ENCODE measurements at places on chromosomes 11 and 22. TPM values are rescaled to one million over a fixed set of nuclear protein-coding genes. Genes with fewer than 3 reads are reported as not detected.

HSPA8 gene
- 1,103 TPM for total RNA-seq

PARVG gene
- total RNA-seq, result not detected

PRR33 gene
- not detected for total RNA-seq

SYT13 gene
- total RNA-seq, result not detected

MYO7A gene
- total RNA-seq, result 3.5 TPM

IFITM5 gene
- total RNA-seq, result not detected

PAMR1 gene
- 1.1 TPM for total RNA-seq

SMTNL1 gene
- not detected for total RNA-seq

C11orf87 gene
- not detected for total RNA-seq

DNA sequence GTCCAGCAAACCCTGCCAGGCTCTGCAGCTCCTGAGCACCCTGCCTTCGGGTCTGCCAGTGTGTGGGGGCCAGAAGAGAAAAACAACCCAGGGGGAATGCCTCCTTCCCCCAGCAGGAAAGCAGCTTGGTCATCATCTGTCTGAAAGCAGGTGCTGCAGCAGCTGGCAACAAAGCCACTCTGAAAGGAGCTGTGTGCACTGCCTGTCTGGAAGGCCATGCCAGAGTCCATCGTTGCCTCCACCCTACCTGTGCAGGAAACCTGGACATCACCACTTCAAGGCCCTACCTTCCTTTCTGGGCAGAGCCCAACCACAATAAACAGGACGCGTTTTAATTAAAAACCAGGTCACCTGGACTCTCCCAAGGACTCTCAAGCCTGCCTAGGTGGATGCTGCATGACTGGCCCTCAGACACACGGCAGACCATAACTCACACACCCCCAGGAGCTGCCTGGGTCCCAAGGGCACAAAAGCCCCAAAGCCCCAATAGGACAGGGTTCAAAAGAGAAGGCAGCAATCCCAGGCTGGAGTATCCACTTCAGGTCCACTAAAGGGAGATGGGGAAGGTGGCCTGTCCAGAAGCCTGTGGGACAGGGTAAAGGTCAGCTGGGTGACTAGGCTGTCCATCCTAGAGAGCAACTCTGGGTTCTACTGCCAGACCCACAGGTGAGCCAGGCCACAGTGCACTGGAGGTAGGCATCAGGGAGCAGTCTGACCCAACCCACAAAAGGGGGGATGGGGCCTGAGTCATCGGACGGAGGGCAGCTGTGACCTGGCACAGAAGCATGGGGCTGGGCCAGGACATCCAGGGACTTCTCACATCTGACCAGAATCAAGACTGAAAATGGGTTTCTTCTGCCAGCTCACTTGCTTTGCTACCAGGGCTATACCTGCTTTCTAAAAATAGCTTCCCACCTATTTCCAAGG, 6.1 kb downstream of the GNB1L start:
- H3K27ac ChIP-seq, result peak overlapping the region; percentile 81
- DNase-seq, result peak; percentile 84
- peaks cover 50% of the 10 kb centered on the region for H3K4me1 ChIP-seq
- H3K27me3 ChIP-seq, result no peaks in the 10 kb centered on the region

DNA sequence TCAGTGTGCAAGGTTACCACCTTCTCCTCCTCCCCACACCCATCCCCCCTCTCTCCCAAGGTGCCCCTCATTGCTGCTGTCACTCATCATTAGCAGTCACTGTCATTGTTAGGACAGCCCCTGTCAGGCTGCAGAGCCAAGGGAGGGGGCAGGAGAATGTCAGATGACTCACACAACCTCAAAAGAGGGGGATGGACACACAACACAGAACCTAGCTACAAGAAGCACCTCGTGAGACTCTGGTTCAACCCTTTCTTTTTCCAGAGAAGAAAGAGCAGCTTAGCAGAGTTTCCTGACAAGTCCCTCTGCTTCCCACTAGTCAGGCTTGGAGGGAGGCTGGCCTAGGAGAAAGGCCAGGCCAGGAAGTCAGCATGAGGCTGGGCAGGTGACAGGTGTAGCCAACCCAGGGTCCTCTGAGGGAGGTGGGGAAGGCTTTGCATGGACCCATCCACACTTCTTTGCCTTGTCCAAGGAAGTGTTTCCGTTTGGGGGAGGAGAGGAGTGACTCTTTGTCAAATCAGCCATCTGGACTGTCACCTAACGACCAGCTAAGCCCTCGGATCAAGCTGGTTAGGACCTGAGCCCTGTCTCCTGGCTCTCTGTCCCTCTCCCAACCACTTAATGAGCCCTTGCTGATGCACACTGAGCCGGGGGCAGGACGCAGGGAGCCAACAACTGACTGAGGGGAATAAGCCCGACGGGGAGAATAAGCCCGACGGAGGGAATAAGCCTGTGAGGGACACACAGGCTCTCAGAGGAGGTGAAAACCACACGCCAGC, 18.3 kb downstream of the ADORA2A start:
- H3K27ac ChIP-seq, result no peak overlapping the region
- H3K4me3 ChIP-seq, result no peak overlapping the region
- H3K4me1 ChIP-seq, result 0 out of 2 replicates have a peak, but pooled peaks cover 8% of the 10 kb centered on the region
- no peaks in the 10 kb centered on the region for H3K36me3 ChIP-seq
- no peak for DNase-seq
- no peaks in the 10 kb centered on the region for H3K27me3 ChIP-seq

- DNase-seq, result no peak
- H3K27me3 ChIP-seq, result no peaks in the 10 kb centered on the region
Observed at GRCh38 chr11:31809541-31809856, 1.6 kb downstream of the PAX6 start.

GRCh38 chr11:60018058-60018457, 1.1 kb downstream of the OOSP4B start:
- peaks cover 20% of the 10 kb centered on the region for H3K27me3 ChIP-seq
- no peak overlapping the region for H3K4me3 ChIP-seq
- no peaks in the 10 kb centered on the region for H3K36me3 ChIP-seq
- H3K27ac ChIP-seq, result no peak overlapping the region
- no peaks in the 10 kb centered on the region for H3K4me1 ChIP-seq
- no peak for DNase-seq

GRCh38 chr11:33172996-33173395, 11.7 kb upstream of the CSTF3 start:
- H3K27ac ChIP-seq, result no peak overlapping the region
- no peak overlapping the region for H3K4me3 ChIP-seq
- no peak for DNase-seq
- no peaks in the 10 kb centered on the region for H3K36me3 ChIP-seq
- H3K27me3 ChIP-seq, result no peaks in the 10 kb centered on the region

- H3K4me3 ChIP-seq, result no peak overlapping the region
- no peak overlapping the region for H3K27ac ChIP-seq
- H3K4me1 ChIP-seq, result no peaks in the 10 kb centered on the region
- no peaks in the 10 kb centered on the region for H3K36me3 ChIP-seq
- no peak for DNase-seq
Observed at GRCh38 chr11:17883946-17884345, 128.9 kb downstream of the SERGEF start.

GRCh38 chr11:44637487-44637886, 72.0 kb downstream of the CD82 start:
- H3K27me3 ChIP-seq, result peaks cover 42% of the 10 kb centered on the region
- no peak for DNase-seq
- no peaks in the 10 kb centered on the region for H3K36me3 ChIP-seq
- H3K27ac ChIP-seq, result no peak overlapping the region

- H3K27ac ChIP-seq, result no peak overlapping the region
- H3K36me3 ChIP-seq, result 0 out of 2 replicates have a peak, but pooled peaks cover 5% of the 10 kb centered on the region
- H3K4me3 ChIP-seq, result no peak overlapping the region
- H3K4me1 ChIP-seq, result peaks cover 38% of the 10 kb centered on the region
- no peaks in the 10 kb centered on the region for H3K27me3 ChIP-seq
Observed at GRCh38 chr11:34890089-34890488, 26.1 kb downstream of the APIP start.

DNA sequence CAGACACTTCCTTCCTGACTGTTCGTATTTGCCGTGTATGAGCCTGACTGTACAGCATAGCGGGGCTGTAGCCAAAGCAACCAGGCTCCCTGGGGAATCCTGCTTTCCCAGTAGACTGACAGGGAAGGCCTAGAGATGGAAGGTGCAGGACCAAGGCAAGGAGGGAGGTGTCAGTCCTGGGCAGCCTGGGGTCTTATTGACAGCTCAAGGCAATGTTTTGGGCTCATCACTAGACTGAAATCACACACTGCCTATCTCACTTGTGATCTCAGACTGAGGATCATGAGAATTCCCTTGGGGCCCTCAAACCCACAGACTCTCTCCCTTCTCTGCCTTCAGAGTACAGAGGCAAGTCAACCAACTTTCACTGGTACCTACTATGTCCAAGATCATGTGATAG, 346.8 kb upstream of the NARS2 start:
- DNase-seq, result no peak
- no peaks in the 10 kb centered on the region for H3K36me3 ChIP-seq
- no peak overlapping the region for H3K4me3 ChIP-seq
- no peaks in the 10 kb centered on the region for H3K4me1 ChIP-seq

DNA sequence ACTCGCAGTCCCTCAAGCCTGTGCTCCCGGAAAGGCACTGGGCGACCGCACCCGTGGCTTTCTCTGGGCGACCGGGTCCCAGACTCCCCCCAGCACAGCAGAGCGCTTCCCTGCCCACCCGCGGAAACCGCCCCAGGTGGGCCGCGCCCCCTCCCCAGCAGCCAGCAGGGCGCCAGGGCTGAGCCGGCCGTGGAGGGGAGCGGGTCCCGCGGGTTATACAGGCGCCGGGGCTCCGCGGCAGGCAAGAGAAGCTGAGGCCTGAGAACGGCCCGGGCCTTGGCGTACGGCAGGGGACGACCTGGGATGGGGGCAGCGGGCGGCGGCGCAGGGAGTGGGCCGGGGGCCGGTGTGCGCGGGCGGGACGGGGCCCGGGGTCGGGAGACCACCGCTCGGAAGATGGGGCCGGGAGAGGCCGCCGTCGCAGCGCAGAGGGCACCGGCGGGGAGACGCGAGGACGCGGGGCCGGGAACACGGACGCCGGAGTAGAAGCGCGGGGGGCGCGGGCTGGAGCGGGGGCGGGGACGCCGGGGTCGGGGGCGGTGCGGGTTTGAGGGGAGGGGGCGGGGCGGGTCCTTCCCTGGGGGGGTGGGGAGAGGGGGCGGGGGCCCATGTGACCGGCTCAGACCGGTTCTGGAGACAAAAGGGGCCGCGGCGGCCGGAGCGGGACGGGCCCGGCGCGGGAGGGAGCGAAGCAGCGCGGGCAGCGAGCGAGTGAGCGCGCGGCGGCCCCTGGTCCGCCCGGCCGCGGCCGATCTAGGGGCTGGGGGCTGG, at the start of gene MDK:
TSS of gene MDK (plus strand) at position 622 of the 771 bp plus-strand sequence. CDS start 389 bp downstream, outside the sequence.
- peaks cover 21% of the 10 kb centered on the region for H3K4me1 ChIP-seq
- H3K27ac ChIP-seq, result peak within 1 kb of the TSS; percentile 5
- H3K27me3 ChIP-seq, result no peaks in the 10 kb centered on the region

- H3K27ac ChIP-seq, result no peak overlapping the region
- DNase-seq, result no peak
- no peaks in the 10 kb centered on the region for H3K27me3 ChIP-seq
- peaks cover 29% of the 10 kb centered on the region for H3K4me1 ChIP-seq
- H3K36me3 ChIP-seq, result no peaks in the 10 kb centered on the region
- H3K4me3 ChIP-seq, result no peak overlapping the region
Observed at GRCh38 chr11:10651656-10652361, 41.7 kb downstream of the IRAG1 start.

GRCh38 chr22:32615874-32616564, 141.4 kb downstream of the FBXO7 start:
- no peaks in the 10 kb centered on the region for H3K36me3 ChIP-seq
- DNase-seq, result no peak
- no peak overlapping the region for H3K4me3 ChIP-seq
- H3K27me3 ChIP-seq, result no peaks in the 10 kb centered on the region

DNA sequence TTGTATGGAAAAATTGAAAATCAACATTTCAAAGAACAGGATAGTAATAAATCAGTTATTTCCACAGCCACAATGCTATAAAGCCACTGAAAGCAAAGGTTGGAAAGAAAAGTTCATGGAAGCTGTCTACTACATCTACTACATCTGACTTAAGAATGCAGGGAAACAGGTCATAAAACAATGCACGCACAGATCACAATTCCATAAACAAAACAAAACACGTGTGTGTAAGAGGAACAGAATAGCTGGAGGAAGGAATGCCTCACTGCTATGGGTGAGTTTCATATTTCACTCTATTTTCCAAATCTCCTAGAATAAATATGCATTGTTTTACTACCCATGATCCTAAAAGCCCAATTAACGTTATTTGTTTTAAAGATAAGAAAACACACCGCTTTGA, 66.3 kb downstream of the NCAPD3 start:
- no peak for DNase-seq
- H3K36me3 ChIP-seq, result peaks cover 4% of the 10 kb centered on the region
- no peaks in the 10 kb centered on the region for H3K27me3 ChIP-seq
- no peaks in the 10 kb centered on the region for H3K4me1 ChIP-seq
- no peak overlapping the region for H3K4me3 ChIP-seq

DNA sequence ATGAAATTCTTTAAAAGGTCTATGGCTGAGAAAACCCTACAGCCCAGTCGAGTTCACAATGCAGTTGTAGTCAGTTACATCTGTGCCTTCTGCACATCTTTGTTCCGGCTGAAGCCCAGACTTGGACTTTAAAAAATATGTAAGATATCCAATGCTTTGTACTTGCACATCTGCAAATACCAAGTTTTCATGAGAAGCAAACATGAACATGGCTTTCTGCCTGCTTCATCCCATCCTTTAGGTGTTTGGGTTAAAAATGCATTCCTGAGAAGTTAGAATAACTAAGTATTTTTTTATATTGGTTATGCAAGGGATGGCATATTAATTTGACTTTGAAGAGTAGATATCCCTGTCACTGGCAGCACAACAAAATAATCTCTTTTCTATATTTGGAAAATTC, 528.4 kb downstream of the METTL15 start:
- H3K4me3 ChIP-seq, result no peak overlapping the region
- no peaks in the 10 kb centered on the region for H3K36me3 ChIP-seq
- no peak overlapping the region for H3K27ac ChIP-seq
- H3K27me3 ChIP-seq, result no peaks in the 10 kb centered on the region
- DNase-seq, result no peak

GRCh38 chr11:67071420-67072284, 15.0 kb downstream of the RHOD start:
- no peak for DNase-seq
- no peaks in the 10 kb centered on the region for H3K27me3 ChIP-seq
- no peak overlapping the region for H3K4me3 ChIP-seq
- peaks cover 8% of the 10 kb centered on the region for H3K4me1 ChIP-seq
- peaks cover 13% of the 10 kb centered on the region for H3K36me3 ChIP-seq

- H3K4me3 ChIP-seq, result peak overlapping the region; percentile 69
- peaks cover 12% of the 10 kb centered on the region for H3K4me1 ChIP-seq
- no peaks in the 10 kb centered on the region for H3K36me3 ChIP-seq
- no peak overlapping the region for H3K27ac ChIP-seq
- H3K27me3 ChIP-seq, result peaks cover 21% of the 10 kb centered on the region
- DNase-seq, result no peak
Observed at GRCh38 chr11:57513911-57514537, 1.5 kb downstream of the SLC43A1 start.

GRCh38 chr11:13247606-13248296, 29.8 kb upstream of the BMAL1 start:
- H3K4me1 ChIP-seq, result no peaks in the 10 kb centered on the region
- H3K4me3 ChIP-seq, result no peak overlapping the region
- no peak for DNase-seq
- no peaks in the 10 kb centered on the region for H3K27me3 ChIP-seq

- no peaks in the 10 kb centered on the region for H3K27me3 ChIP-seq
- H3K4me3 ChIP-seq, result no peak overlapping the region
Observed at GRCh38 chr11:61855939-61856680, 28.0 kb downstream of the FADS2 start.

All from PC-9 (cell line).